ENCODE measurements at places on chromosomes 7 and 10. TPM values are rescaled to one million over a fixed set of nuclear protein-coding genes. Genes with fewer than 3 reads are reported as not detected.

DNA sequence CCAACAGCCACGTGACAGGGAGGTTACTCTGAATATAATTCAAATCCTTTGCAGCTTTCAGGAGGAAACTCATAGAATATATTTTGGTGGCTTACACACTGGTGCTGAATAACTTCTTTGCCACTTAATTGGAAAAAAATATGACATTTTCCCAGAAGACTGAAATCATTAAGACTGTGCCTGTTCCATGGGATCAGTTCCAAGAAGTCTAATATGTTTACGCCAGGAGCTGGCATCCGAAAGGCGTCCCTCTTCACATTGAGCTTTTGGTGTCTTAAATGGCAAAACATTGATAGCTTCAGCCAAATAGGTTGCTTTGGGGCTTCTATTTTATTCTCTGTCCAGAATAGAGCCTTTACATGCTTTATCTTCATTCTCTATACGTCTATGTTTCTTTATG is 917.6 kb upstream of the LRRTM3 start:
- no peak for DNase-seq

- DNase-seq: no peak
Measured at GRCh38 chr10:72852508-72852907, 41.0 kb upstream of the OIT3 start.

- no peak for DNase-seq
Measured at GRCh38 chr7:76354981-76355730, 3.6 kb downstream of the YWHAG start.

DNA sequence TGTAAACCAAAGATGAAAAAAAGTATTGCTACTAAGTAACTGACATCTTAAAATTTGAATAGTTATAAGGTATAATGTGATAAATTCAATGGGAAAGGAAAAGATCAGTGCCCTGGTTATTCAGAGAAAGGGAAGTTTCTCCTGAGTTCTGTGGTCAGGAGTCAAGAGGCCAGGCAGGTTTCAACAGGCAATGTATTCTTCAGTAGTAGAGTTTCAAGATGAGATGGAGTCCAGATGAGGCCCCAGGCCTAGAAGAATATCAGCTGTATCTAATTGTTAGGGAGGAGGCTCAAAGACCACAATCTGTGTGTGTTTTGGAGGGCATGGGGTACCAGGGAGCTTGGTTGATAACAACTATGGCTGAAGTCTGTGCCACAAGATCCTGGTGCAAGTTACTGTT is 101.4 kb upstream of the DLX6 start:
- DNase-seq: no peak

- DNase-seq: no peak
Measured at GRCh38 chr10:96666741-96667140, 53.6 kb downstream of the PIK3AP1 start.

DNA sequence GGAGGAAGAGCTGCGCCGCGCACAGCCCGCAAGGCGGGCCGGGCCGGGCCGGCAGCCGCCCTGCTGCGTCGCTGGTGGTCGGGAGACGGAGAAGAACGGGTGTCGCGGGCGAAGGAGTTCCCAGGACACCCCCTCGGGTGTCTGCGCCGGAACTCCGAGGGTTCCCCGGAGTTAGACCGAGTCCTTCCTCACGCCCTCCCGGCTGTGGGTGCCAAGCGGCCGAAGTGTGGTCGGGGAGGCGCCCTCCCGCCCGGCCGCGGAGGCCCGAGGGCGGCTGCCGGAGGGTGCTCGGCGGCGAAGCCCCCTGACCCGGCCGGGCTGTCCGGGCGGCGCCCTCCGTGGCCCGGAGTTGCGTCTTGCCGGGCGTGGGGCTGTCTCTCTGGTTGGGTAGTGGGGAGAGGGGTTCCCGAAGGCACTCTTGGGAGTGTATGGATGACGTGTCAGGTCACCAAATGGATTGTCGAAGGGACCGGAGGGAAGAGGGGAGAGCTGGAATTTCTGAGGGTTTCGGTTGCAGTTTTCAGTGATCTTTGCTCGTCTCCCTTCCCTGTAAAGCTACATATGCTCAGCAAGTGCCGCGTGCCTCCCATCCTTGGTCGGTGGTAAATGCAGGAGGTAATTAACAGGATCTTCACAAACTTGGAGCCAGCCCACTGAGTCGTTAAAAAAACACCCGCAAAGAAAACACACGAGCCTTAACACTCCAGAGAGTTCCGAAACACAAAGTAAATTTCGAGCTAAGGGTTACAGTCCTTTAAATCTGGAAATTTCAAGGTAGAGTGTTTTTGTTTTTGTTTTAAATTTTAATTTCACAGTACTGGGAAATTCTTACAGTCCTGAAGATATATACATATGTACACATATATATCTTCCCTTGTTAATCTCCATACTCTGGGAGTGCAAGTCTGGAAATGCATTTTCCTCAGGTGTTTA is 871 bp downstream of the ST7 start:
- no peak for DNase-seq

DNA sequence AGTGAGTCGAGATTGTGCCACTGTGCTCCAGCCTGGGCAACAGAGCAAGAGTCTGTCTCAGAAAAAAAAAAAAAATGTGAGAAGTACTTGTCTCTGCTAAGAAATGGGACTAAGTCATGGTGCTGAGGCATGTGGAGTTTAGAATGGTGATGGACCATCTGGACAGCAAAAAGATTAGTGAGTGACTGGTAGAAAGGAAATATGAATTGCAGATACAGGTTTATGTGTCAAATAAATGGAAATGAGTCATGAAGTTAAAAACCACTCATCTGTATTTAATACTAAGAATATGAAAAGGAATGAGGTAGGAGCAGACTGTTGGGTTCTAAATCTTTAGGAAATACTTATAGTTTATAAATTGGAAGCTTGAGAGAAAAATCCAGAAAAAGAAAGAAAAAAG is 625.7 kb upstream of the ANKRD30A start:
- no peak for DNase-seq

DNA sequence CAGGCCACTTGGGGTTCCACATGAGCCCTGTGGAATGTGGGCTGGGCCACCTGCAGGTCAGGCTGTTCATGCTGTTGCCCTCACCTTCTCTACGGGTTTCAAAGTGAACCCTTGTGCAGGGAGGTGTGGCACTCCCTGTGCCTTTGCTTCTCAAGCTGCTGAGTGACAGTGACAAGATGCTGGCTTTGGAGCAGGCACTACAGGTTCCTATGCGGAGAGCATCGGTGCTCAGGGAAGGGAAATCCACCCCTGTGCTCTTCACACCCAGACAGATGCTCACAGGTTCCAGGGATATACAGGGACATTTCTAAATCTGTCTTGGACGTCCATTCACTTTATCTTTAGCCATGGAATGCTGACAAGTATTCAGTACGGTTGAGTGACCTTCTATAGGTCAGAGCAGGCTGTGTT is 1005.0 kb downstream of the LRMDA start:
- DNase-seq: no peak

DNA sequence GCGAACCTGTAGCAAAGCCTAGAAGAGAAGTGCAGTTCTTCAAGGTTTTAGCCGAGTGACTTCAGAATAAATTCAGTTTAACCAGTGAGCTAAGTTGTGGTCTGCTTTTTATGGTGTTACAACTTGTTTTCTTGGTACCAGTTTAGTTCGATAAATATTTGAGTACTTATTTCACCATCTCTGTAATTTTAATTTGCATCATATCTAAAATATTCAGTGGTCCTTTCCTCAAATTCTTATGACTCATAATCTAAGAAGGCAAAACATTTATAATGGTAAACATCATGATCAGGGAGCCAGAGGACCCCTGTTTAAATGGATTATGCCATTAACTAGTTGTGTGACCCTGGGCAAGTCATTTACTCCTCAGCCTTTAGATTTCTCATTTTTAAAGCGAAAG is 4.1 kb upstream of the BMPER start:
- DNase-seq: no peak

DNA sequence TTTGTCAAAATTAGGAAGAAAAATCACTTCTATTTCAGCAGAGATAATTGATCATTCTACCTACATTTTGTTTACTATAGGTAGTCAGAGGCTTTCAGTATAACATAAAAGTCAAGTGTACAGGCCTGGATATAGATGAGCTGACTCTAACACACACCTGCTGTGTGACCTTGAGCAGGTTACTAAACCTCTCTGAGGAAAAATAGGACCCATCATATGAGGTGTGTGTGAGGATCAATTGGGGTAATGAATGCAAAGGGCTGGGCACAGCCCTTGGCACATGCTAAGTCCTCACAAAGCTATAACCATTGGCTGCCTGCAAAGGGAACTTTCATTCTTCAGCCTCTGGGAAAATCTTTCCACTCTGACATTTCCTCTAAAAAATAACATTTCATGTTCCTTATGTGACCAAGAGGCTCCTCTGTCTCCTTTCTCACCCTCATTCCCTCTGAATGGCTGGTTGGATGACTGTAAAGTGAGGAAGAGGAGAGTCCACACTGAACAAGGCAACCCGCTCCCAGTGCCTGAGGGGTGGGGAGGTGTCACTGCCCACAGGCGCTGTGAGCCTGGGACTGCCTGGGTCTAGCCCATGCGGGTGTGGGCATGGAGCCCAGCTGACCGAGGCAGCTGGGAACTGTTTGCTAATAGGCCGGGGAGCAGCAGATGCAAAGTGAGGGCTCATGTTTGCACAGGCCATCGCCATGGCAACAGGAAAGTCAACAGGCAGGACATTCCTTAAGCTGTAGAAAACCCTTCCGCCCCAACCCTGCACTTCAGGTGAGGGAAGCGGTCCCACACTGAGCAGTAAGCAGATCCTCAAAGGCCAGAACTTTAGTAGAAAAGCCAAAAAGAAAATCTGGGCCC is 36.8 kb downstream of the MYOF start:
- peak; percentile 97 for DNase-seq

- no peak for DNase-seq
Measured at GRCh38 chr7:131235489-131236317, 92.0 kb upstream of the MKLN1 start.

- DNase-seq: no peak
Measured at GRCh38 chr10:129715805-129716204, 248.3 kb downstream of the EBF3 start.

UCMA gene
- total RNA-seq: not detected

PPP1R9A gene
- total RNA-seq: 4.1 TPM

UBN2 gene
- 15.7 TPM for total RNA-seq

OR6B1 gene
- not detected for total RNA-seq

CISD1 gene
- 25.5 TPM for total RNA-seq

SLC18A3 gene
- total RNA-seq: not detected

PLPP4 gene
- 3.0 TPM for total RNA-seq

NEUROG3 gene
- not detected for total RNA-seq

Measured in chondrocyte (in vitro differentiated cells).